Uterine smooth muscle cell (primary cell): ENCODE measurements at places on chromosomes 13 and 19. TPM values are rescaled to one million over a fixed set of nuclear protein-coding genes. Genes with fewer than 3 reads are reported as not detected.

The C19orf18 gene
- not detected in 2 replicates for total RNA-seq

The WDR87 gene
- not detected in 2 replicates for total RNA-seq

The MLLT1 gene
- 5.2 and 6.5 TPM in 2 replicates for total RNA-seq

The SELENOV gene
- total RNA-seq = not detected in 2 replicates

The TMEM238 gene
- 0.33 and 0.75 TPM in 2 replicates for total RNA-seq

The MEF2B gene
- not detected in 2 replicates for total RNA-seq

The NCR1 gene
- total RNA-seq = not detected in 2 replicates

The DHDH gene
- not detected in 2 replicates for total RNA-seq

The ZNF808 gene
- 17.9 and 28.0 TPM in 2 replicates for total RNA-seq

The CLEC17A gene
- 0.12 TPM in 1 of 2 replicates, not detected in the other for total RNA-seq

The SIAH3 gene
- total RNA-seq = under 0.01 TPM in 2 replicates

The CBY2 gene
- not detected in 2 replicates for total RNA-seq

The CD33 gene
- 0.22 TPM in 1 of 2 replicates, not detected in the other for total RNA-seq

The AP1M1 gene
- total RNA-seq = 56.6 and 83.2 TPM in 2 replicates

The ERFL gene
- total RNA-seq = under 0.01 TPM in 1 of 2 replicates, not detected in the other

The RASAL3 gene
- 0.12 TPM in 1 of 2 replicates, not detected in the other for total RNA-seq

The EPS8L1 gene
- 0.75 and 1.8 TPM in 2 replicates for total RNA-seq

The LRRC63 gene
- total RNA-seq = 0.22 and 0.50 TPM in 2 replicates

The ZNF112 gene
- 7.6 and 7.9 TPM in 2 replicates for total RNA-seq

The PEAK3 gene
- not detected in 2 replicates for total RNA-seq

The TEX29 gene
- not detected in 2 replicates for total RNA-seq

The FCER2 gene
- total RNA-seq = not detected in 2 replicates

The UBE2L5 gene
- total RNA-seq = not detected in 2 replicates

The LGALS14 gene
- total RNA-seq = not detected in 2 replicates

The ZNF90 gene
- 3.1 and 3.7 TPM in 2 replicates for total RNA-seq

The CCDC70 gene
- not detected in 2 replicates for total RNA-seq

The SLC25A41 gene
- total RNA-seq = 0.11 TPM in 1 of 2 replicates, not detected in the other

The SULT2A1 gene
- total RNA-seq = not detected in 2 replicates

The MCEMP1 gene
- not detected in 2 replicates for total RNA-seq

The ZNF329 gene
- 14.8 and 18.4 TPM in 2 replicates for total RNA-seq

The TTYH1 gene
- not detected in 2 replicates for total RNA-seq

The CFAP97D2 gene
- total RNA-seq = not detected in 2 replicates

The ZNF541 gene
- 0.12 and 0.44 TPM in 2 replicates for total RNA-seq

The PABPC3 gene
- total RNA-seq = 0.11 and 0.37 TPM in 2 replicates

The FOSB gene
- total RNA-seq = 0.44 and 0.62 TPM in 2 replicates

The FBN3 gene
- total RNA-seq = not detected in 2 replicates

The PRSS57 gene
- total RNA-seq = not detected in 2 replicates

The ICAM4 gene
- total RNA-seq = 0.33 and 0.75 TPM in 2 replicates

The PALM3 gene
- 0.55 and 0.87 TPM in 2 replicates for total RNA-seq

The SHANK1 gene
- total RNA-seq = 13.0 and 26.0 TPM in 2 replicates

The ILF3 gene
- 111 and 172 TPM in 2 replicates for total RNA-seq

The THSD8 gene
- 0.22 TPM in 1 of 2 replicates, not detected in the other for total RNA-seq

The ANGPTL8 gene
- total RNA-seq = not detected in 2 replicates

The LGALS4 gene
- not detected in 2 replicates for total RNA-seq

The ARHGAP33 gene
- 6.2 and 11.7 TPM in 2 replicates for total RNA-seq

The C3 gene
- 0.22 and 0.25 TPM in 2 replicates for total RNA-seq

The LMO7 gene
- total RNA-seq = 235 and 346 TPM in 2 replicates
